ENCODE measurements at places on chromosomes 7 and 10.

DNA sequence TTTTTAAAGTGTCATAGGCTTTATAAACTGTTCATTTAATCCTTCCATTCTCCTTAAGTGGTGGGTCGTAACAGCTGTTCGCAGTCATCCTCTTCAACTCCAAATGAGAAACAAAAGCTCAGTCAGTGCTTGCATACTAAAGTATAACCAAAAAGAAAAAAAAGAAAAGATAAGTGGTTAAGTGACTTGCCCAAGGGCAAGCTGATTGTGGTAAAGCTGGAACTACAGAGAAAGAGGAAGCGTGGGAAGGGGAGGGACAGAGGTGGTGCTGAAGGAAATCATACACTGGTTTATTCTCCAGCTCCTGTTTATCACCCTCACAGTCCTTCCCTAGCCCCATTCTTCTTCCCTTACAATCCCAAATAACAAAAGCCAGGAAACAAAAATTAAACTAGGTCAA, 29.6 kb downstream of the IDE start:
- DNase-seq: peak; percentile 6

DNA sequence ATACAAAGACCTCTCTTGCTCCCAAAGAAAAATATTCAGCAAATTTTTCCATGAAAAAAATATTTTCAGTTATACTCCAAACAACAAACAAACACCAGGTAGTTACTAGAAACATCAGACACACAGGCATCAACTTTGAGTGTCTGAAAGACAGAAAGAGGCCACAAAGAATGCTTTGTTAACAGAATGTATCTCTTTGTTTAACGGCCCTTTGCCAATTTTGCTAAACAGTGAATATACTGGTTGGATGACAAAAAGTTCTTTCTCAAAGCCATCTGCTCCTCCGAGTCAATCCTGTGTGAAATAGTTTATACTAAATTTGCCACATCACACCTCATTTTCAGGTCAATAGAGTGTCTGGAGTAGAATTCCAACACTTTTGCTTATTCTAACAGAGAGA, 216.7 kb upstream of the PHF14 start:
- DNase-seq: no peak

DNA sequence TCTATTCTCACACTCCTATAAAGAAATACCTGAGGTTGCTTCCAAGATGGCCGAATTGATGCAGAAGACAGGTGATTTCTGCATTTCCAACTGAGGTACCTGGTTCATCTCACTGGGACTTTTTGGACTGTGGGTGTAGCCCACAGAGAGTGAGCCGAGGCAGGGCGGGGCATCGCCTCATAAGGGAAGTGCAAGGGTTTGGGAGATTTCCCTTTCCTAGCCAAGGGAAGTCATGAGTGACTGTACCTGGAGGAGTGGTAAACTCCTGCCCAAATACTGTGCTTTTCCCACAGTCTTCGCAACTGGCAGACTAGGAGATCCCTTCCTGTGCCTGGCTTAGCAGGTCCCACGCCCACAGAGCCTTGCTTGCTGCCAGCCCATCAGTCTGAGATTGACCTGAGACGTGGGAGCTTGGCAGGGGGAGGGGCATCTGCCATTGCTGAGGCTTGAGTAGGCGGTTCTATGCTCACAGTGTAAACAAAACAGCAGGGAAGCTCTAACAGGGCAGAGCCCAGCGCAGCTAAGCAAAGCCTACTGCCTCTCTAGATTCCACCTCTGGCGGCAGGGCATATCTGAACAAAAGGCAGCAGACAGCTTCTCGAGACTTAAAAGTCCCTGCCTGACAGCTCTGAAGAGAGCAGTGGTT, 152.2 kb downstream of the ARL4A start:
- no peak for DNase-seq

- DNase-seq: no peak
These were observed 8.1 kb downstream of the DDC start for GRCh38 chr7:50557099-50557498.

DNA sequence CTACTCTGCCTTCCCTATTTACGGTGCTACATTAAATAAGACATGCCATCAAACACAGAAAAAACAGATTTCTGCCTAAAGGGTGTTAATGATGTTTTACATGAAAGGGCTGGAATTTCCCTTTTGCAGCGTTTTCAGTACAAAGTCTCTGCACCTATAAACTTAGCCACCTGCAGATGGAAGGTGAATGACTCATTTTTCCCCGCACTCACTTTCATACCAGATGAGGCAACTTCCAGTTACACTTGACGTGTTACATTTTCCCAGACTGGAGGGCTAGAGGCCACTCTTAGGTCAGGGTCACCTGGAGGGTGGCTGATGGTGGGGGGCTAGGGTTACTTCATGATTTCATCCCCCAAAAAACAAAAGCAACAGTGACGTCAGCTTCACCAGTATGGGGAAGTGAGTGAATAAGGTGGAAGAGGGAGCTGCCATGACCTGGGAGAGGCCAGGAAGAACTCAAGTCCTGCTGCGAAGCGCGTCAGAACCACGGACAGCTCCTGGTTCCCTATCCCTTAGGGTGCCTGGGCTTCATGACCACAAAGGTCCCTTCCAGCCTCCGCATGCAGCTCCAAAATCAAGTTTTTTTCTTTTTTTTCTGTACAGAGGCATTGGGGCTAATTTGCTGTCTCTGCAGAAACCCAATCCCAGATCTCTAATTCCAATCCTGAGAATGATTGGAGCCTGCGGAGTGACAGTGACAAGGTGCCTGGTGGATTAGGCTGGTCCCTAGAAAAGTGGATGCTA, 94.0 kb downstream of the ADARB2 start:
- peak; percentile 61 for DNase-seq

DNA sequence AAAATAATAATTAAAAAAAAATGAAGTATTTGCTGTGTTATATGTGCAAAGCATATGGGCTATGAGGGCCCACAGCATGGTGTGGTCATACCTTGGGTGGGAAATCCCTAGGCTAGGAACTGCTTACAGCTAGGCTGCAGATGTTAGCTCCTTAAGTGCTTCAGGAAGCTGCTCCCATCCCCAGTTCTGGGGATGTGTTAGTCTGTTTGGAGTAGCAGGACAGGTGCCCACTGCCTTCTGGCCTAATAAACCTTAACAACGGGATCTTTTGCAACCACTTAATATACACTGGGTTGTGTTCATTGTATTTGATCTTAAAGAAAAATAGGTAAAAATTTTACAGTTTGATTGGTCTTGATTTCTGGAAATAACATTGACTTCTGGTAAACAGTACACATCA, 46.3 kb downstream of the HK1 start:
- DNase-seq: no peak

DNA sequence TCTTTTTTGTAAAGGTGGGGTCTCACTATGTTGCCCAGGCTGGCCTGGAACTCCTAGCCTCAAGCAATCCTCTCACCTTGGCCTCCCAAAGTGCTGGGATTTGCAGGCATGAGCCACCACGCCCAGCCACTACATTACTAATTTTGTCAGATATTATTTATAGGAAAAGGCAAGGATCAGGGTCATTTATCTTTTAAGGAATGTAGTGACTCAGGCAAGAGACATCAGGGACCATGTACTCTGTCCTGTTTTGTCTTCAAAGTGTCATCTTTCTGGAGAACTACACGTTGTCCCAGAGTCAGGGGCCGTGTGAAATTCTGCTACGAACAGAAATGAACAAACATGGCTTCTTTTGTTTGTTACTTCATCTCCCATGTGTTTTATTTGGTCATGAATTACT, 105.3 kb downstream of the NPTX2 start:
- no peak for DNase-seq

GRCh38 chr10:97353945-97354344, 19.4 kb upstream of the FRAT2 start:
- DNase-seq: no peak

- no peak for DNase-seq
These were observed 1.7 kb downstream of the ATAD1 start for GRCh38 chr10:87816163-87816897.

- DNase-seq: no peak
These were observed 138.0 kb downstream of the TACC2 start for GRCh38 chr10:122126763-122127659.

DNA sequence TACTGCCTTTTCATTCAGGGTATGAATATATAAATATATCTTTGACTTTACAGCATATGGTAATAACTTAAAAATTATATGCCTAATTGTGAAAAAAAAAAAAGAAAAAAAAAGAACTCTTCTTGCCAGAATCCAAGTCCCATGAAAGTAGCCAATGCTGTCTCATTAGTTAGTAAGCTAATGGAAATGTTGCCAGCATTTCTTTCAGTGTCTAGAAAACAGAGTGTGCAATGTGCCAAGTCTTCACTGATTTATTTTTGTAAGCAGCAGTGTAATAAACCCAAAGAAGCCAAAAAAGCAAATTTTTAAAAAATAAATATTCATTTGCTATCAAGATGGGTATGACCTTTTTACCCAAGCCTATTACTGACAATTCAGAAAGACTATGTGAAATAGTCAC, 31.1 kb upstream of the LRRN3 start:
- DNase-seq: no peak

DNA sequence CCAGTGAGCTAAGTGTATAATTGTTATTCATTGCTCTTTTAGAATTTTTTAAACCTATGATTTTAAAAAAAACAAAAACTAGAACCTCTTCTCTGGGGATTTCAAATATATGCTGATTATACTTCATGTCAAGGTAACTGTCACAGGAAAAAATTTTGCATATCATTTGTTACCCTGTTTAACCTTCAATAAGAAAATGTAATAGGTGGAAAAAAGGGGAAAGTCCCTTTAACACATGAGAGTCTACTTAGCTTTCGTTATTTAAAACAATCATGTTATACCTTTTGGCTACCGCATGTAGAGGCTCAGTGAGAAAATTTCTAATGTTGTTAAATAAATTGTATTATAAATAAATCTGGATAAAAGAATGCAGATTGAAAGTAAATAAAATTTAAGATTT, 190.1 kb upstream of the AKR1E2 start:
- DNase-seq: no peak

- DNase-seq: no peak
These were observed 13.1 kb upstream of the PDK4 start for GRCh38 chr7:95609277-95609971.

- DNase-seq: no peak
These were observed 104.6 kb downstream of the SORCS1 start for GRCh38 chr10:107059872-107060271.

- DNase-seq: peak; percentile 45
These were observed 38.9 kb downstream of the DRGX start for GRCh38 chr10:49356944-49357343.

DNA sequence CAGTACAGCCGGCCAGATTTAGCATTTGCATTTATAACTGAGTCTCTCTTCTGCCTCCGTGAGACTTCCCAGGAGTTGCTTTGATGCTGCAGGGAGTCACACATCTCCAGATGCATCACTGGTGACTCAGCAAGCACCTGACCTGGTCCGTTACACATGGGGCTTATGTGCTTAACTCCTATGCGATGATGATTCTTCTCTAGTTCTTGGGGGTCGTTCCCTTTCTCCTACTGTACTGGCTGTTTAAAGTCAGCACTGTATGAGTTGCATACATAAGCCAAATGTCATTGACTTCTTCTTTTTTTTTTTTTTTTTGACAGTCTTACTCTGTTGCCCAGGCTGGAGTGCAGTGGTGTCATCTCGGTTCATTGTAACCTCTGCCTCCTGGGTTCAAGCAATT, 13.0 kb upstream of the AKR1E2 start:
- no peak for DNase-seq

GRCh38 chr7:2759736-2760097, 71.7 kb downstream of the AMZ1 start:
- DNase-seq: no peak

DNA sequence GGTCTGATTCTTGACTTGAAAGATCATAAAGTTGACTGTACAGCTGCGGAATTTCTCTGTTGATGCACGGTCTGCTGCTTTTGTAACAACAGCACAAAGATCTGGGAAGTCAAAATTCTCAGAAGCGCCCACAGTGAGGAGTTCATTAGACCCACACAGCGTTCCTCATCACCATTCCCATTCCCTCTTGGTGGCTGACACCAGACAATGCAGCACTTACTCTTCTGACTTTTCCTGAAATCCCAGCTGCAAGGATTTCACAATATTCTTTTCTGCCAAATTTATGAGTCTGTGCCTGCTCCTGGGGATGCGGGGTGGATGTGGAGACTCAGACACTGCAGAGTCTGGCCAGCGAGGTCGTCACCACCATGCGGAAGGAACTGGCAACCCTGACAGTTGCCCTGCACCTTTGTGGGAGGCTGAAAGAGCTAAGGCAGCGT, 233.9 kb downstream of the FANK1 start:
- DNase-seq: no peak

DNA sequence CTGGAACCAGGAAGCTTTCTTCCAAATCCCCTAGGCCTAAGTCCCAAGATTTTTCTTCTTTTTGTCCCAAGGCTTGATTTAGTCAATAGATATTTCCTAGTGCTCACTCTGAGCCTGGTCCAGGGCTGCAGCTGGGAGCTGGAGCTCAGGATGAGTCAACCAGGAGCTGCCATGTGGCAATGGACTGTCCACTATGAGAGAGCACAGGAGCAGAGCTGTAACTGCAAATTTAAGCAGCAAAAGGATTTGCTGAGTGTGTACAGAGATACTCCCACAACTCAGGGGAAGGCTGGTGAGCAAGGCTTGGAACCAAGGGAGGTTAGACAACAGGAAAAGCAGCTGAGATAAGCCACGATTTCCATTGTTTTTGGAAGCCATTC, 92.1 kb upstream of the CXCL12 start:
- DNase-seq: no peak

GRCh38 chr10:1605121-1605520, 132.2 kb downstream of the ADARB2 start:
- DNase-seq: no peak

- no peak for DNase-seq
These were observed 17.6 kb upstream of the BAZ1B start for GRCh38 chr7:73539709-73540108.

DNA sequence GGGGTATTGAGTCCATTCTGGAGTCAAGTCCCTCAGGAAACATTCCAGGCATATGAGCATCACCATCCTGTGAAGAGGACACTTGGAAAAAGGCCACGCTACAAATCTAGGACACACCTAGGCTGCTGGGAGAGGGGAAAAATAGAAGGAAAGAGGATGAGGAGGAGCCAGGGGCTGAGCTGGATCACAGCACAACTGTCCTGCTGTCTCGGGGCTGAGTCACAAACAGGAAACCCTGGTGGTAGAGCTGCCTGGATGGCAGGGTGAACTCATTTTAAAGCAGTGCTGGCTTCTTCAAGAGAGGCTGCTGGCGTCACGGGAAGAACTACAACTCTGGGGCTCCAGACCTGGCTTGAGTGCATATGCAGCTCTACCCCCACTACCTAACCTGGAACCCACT, 151.5 kb downstream of the RNF216 start:
- DNase-seq: peak; percentile 73

DNA sequence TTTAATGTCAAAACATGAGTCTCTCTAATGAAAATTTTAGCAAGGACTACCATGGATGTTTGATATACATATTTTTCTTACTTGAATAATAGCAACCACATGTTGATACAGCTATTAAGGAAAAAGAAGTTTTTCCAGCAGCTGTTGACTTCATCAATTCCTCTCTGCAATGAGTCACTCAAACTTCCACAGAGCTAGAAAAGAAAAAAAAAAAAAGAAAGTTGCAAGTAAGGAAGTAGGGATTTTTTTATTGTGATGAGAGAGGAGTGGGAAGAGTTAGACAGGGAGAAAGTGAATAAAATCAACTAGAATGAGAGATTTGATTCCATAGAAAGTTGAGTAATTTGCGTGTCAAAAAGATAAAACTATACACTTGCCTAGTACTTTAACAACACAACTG, 46.2 kb downstream of the CAV1 start:
- DNase-seq: no peak

- no peak for DNase-seq
These were observed 313.8 kb upstream of the BMPER start for GRCh38 chr7:33591490-33591889.
